Activated CD4-positive, alpha-beta T cell treated with anti-CD3 and anti-CD28 coated beads, Interleukin-2, amount 10 ng/mL, durations not matched to agents 7 days and 5 days (primary cell): ENCODE measurements at places on chromosomes 3 and 15.

DNA sequence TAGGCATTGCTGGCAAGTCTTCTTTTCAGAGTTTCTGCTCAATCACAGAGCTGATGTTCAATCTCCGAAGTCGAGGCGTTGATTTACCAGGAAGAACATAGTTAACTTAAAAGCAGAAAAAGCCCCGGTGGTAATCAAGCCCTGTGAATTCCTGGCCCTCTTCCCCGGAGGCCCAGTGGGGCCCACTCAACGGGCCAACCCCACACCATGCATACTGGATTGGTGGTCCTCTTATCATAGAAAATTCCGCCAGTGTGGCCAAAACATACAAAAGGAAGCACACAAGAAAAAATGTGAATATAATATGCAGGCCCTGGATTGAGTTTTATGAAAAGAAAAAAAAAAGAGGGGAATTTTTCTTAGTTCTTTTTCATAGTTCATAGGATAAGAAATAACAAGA, 873.0 kb upstream of the NR2F2 start:
- H3K4me1 ChIP-seq = peaks cover 25% of the 10 kb centered on the region
- H3K27me3 ChIP-seq = peaks cover 13% of the 10 kb centered on the region
- no peak for DNase-seq

DNA sequence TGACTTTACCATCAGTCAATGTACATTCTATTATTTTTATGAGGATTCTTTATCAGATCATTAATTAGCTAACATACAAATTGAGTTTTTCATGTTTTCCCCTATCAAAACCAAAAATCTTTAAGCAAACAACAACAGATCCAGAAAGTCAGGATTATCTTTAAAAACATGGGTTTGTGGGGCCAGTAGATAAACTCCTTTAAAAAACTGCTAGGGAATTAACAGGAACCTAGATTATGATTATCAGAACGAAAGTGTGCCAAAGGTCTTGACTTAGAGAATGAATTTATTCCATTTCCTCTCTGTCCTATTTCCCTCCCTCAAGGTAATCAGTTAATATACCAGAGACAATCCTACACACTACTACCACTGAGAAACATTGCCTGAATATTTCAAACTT, 13.2 kb upstream of the CCDC13 start:
- no peak for DNase-seq
- H3K36me3 ChIP-seq = peaks cover 34% of the 10 kb centered on the region
- H3K27ac ChIP-seq = no peak overlapping the region

DNA sequence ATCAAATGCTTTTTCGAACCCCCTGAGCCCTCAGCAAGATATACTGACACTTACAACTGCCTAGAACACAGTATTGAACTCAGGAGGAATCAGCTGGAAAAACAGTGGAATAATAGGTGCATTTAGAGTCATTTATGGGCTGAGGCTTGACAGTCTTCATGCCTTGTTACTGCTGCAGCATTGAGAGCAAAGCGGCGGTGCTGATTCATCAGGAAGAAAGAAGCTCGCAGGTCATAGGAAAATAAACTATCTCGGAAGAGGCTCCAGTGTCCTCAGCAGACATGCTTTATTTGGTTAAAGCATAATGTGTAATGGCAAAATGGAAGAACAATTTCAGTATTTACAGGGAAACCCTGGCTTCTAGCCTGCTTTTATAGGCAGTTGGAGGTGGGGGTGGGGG, 30.1 kb upstream of the NEO1 start:
- H3K36me3 ChIP-seq = no peaks in the 10 kb centered on the region
- H3K4me3 ChIP-seq = no peak overlapping the region
- H3K27ac ChIP-seq = no peak overlapping the region
- H3K4me1 ChIP-seq = no peaks in the 10 kb centered on the region
- peaks cover 29% of the 10 kb centered on the region for H3K27me3 ChIP-seq
- no peak for DNase-seq

DNA sequence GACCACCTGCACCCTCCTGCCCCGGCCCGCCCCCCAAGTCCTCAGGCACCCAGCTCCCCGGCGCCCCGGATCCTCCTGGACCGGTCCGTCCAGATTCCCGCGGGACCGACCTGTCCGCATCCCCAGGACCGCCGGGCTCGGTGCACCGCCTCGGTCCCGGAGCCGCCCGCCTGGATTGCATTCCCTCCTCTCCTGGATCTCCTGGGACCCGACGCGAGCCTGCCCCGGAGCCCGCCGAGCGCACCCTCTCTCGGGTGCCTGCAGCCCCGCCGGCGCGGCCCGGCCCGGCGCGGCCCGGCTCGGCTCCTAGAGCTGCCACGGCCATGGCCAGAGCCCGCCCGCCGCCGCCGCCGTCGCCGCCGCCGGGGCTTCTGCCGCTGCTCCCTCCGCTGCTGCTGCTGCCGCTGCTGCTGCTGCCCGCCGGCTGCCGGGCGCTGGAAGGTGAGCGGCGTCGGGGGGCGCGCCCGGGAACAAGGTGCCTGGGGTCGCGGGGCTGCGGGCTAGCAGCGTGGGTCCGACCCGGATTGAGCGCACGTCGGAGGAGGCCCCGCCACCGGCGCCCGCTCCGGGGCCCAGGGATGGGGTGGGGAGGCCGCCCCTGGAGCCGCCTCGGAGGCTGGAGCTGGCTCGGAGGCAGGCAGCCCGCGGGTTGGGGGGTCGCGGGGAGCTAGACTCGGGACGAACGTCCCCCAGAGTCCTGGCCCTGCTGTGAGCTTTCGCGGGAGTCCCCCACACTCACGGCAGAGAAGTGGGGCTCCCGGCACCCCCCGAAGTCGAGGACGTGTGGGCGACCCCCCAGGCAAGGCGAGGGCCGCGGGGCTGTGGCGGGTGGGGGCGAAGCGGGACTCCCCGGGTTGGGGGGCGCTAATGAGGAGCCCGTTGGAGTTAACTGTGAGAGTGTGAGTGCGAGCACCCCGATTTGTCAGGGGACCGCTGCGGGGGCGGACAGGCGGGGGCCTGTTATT, 610 bp downstream of the EPHB3 start:
- H3K27ac ChIP-seq = no peak overlapping the region
- H3K27me3 ChIP-seq = peaks cover 46% of the 10 kb centered on the region
- no peak overlapping the region for H3K4me3 ChIP-seq
- H3K36me3 ChIP-seq = no peaks in the 10 kb centered on the region
- no peak for DNase-seq

DNA sequence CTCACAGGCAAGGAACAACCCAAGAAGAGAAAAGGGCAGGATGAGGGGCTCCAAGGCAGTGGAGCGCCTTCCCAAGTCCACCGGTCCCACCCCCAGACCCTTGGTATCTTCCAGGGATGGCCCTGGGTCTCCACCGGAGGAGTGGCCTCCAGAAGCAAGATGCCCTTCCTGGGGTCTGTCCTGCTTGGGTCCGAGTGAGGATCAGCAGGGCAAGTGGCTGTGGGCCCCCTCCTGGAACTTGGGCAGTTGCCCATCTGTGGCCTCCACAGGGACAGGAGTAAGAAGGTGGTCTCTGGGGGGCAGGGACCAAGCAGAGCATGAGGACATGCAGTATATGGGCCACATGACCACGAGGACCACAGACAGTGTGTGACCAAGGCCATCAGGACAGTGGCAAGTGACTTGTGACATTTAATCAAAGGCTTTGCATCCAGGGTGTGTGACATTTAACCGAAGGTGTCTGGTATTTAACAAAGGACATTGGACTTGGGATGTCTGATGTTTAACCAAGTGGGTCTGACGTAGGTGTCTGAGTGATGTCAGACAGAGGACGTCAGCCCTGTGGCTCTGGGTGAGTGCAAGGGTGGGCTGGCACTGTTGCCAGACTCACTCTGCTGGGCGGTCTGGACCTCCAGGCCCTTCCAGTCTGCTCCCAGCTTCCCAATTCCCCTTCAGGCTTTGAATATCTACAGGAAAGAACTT, 34.7 kb downstream of the SCN5A start:
- H3K27me3 ChIP-seq = peaks cover 3% of the 10 kb centered on the region
- no peaks in the 10 kb centered on the region for H3K4me1 ChIP-seq
- no peak for DNase-seq
- no peak overlapping the region for H3K27ac ChIP-seq

DNA sequence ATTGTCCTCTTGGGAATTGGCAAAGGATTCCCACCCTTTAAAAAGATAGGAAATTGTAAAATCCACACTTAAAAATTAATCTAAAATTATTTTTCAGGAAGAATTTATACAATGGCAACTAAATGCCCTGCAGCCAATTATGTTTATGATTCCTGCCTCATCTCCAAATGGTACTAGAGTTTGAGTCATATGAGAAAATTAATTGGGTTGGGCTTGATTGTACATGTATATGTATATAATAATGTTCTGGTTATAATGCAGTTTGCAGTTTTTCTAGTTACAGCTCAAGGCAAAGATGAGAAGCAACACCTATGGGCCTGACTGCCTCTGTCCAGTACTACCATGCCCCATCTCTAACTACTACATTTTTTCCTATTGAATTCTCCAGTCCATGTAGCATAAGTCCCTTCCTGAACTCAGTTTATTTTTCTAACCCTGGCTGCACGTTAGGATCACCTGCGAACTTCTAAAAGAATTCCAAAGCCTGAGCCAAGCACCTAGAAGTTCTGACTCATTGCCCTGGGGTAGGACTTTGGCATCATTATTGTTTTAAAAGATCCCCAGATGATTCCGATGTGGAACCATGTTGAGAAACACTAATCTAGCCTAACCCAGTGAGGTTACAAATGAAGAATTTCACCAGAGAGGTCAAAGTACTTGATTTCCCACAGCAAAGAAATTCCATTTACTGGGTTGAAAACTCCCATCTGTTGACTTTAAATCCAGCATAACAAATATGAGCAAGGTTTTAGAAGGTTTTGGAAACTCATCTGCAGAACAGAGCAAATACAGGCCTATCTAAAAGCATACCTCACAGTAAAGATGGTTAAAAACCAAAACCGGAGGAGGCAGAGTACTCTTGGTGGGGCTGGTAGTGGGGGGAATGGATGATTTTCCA, 19.4 kb downstream of the TGFBR2 start:
- peaks cover 94% of the 10 kb centered on the region for H3K4me1 ChIP-seq
- no peaks in the 10 kb centered on the region for H3K27me3 ChIP-seq
- H3K36me3 ChIP-seq = peaks cover 75% of the 10 kb centered on the region
- no peak for DNase-seq
- H3K27ac ChIP-seq = peak overlapping the region; percentile 78

GRCh38 chr3:100027321-100027720, 87.0 kb downstream of the FILIP1L start:
- H3K36me3 ChIP-seq = peaks cover 1% of the 10 kb centered on the region
- no peak overlapping the region for H3K27ac ChIP-seq
- no peak overlapping the region for H3K4me3 ChIP-seq
- no peak for DNase-seq
- peaks cover 4% of the 10 kb centered on the region for H3K4me1 ChIP-seq

GRCh38 chr15:89673165-89673512, 6.0 kb downstream of the PLIN1 start:
- no peak overlapping the region for H3K4me3 ChIP-seq
- H3K27me3 ChIP-seq = no peaks in the 10 kb centered on the region
- no peaks in the 10 kb centered on the region for H3K4me1 ChIP-seq
- DNase-seq = peak; percentile 37
- H3K27ac ChIP-seq = no peak overlapping the region

GRCh38 chr3:177553012-177553411, 355.7 kb upstream of the TBL1XR1 start:
- H3K36me3 ChIP-seq = peaks cover 9% of the 10 kb centered on the region
- no peak for DNase-seq
- H3K4me3 ChIP-seq = no peak overlapping the region
- H3K4me1 ChIP-seq = peaks cover 45% of the 10 kb centered on the region

DNA sequence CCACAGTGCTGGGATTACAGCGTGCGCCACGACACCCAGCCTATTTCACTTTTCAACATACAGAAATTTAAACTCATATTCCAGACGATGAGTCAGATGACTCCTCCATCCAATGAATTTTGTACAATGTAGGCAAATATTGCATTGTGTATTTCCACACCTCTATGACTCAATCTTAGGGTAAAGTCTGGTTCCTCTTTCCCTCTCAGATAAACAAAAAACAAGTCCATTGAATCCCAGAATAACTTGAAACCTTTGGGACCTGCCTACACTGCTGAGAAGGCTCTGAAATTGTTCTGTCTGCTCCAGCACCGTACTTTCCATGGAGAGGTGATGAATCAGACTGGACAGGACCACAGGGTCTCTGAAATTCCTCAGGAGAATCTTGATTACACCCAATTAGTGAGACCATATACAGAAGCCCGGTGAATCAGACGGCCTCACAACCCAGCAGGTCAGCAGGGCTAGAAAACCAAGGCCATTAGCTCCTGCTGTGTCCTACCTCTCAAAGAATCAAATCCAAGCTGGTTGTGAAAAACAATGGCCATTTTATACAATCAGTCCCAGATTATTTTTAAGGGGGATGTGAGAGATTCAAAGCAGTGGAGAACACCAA, 112.6 kb downstream of the ERC2 start:
- no peak for DNase-seq
- H3K27me3 ChIP-seq = peaks cover 3% of the 10 kb centered on the region
- no peaks in the 10 kb centered on the region for H3K4me1 ChIP-seq
- H3K36me3 ChIP-seq = no peaks in the 10 kb centered on the region
- H3K4me3 ChIP-seq = no peak overlapping the region

DNA sequence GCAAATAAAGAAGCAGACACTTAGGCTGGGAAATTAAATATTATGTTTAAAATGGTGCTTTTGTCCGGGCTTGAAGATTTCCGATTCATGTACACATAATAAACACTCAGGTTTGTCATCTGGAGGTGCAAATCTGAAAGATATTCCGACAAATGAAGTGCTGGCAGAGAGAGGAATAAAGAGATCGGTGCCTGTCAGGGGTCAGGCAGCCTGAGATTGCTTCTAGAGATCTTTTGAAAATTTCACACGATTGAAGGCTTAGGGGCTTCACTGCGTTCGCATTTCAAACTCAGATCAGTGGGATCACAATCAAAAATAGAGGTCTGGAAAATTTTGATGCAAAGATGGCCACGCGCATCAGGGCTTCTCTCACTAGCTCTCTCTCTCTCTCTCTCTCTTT, 33.2 kb downstream of the NR2F2 start:
- H3K4me1 ChIP-seq = no peaks in the 10 kb centered on the region
- no peaks in the 10 kb centered on the region for H3K36me3 ChIP-seq
- H3K27ac ChIP-seq = no peak overlapping the region
- H3K4me3 ChIP-seq = no peak overlapping the region
- peaks cover 78% of the 10 kb centered on the region for H3K27me3 ChIP-seq

GRCh38 chr3:171813278-171813896, 3.1 kb upstream of the PLD1 start:
- DNase-seq = no peak
- peak overlapping the region; percentile 21 for H3K27ac ChIP-seq
- H3K27me3 ChIP-seq = peaks cover 47% of the 10 kb centered on the region

- H3K27me3 ChIP-seq = no peaks in the 10 kb centered on the region
- peaks cover 13% of the 10 kb centered on the region for H3K36me3 ChIP-seq
- no peak for DNase-seq
- no peak overlapping the region for H3K27ac ChIP-seq
Measured at GRCh38 chr3:12905316-12906071, 64.1 kb upstream of the RPL32 start.

GRCh38 chr3:120364821-120365220, 15.7 kb upstream of the LRRC58 start:
- H3K4me1 ChIP-seq = no peaks in the 10 kb centered on the region
- H3K27ac ChIP-seq = no peak overlapping the region
- H3K4me3 ChIP-seq = no peak overlapping the region

DNA sequence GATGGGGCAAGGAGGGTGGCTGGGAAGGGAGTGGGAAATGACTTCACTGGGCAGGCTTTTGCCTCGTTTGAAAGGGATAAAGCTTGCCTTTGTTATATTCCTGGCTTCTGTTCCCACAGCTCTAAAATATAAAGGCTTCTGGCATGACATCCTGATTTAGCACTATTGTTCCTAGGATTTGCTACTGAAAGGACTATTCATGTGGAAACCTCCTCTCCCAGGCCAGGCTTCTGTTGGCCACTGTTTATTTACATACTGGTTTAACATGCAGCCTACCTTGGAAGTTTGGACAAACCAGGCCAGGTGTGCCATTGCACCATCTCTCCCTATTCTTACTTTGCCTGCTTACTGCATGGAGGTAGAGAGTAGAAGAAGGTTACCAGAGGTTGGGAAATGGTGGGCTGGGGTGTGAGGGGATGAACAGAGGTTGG, 2.4 kb upstream of the LMCD1 start:
- peaks cover 10% of the 10 kb centered on the region for H3K27me3 ChIP-seq
- peaks cover 14% of the 10 kb centered on the region for H3K4me1 ChIP-seq
